ENCODE measurements at places on chromosomes 2 and 18.
A peak's percentile ranks its signal among the peaks of the same experiment; 100 is the strongest.

DNA sequence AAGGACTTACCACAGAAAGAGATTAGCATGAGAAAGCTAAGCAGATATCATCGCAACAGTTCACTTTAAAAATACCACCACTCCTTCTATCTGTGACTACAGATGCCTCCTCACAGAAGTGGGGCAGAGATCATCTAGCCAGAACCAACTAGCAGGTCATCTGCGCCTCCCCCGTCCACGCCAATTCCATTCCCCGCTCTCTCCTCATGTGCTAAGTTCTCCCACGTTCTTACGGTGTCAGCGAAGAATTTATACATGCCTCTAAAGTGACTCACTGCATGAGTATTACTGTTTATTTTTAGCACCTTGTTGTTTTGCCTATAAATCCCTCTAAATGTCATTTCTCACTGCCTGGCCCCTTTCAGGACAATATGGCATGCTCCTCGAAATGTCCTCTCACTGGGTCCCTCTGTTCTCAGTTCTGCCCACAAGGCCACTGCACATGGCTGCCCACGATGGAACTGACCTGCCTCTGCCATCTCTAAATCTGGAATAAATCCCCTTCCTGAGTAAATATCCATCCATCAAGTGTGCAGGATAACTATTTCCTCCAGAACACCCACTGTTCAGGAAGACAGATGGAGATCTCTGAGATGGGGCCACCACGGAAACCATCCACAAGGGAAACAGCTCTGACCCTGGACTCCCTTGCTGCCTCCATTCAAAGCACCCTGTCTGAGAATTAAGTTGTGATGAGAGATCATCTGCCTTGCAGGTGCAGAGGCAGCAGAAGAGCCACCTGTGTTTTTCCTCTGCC, 137.7 kb downstream of the IRS1 start:
- no peaks in the 10 kb centered on the region for H3K4me1 ChIP-seq
- no peaks in the 10 kb centered on the region for H3K36me3 ChIP-seq
- H3K27me3 ChIP-seq: no peaks in the 10 kb centered on the region
- H3K27ac ChIP-seq: no peak overlapping the region
- DNase-seq: no peak
- no peak overlapping the region for H3K4me3 ChIP-seq

DNA sequence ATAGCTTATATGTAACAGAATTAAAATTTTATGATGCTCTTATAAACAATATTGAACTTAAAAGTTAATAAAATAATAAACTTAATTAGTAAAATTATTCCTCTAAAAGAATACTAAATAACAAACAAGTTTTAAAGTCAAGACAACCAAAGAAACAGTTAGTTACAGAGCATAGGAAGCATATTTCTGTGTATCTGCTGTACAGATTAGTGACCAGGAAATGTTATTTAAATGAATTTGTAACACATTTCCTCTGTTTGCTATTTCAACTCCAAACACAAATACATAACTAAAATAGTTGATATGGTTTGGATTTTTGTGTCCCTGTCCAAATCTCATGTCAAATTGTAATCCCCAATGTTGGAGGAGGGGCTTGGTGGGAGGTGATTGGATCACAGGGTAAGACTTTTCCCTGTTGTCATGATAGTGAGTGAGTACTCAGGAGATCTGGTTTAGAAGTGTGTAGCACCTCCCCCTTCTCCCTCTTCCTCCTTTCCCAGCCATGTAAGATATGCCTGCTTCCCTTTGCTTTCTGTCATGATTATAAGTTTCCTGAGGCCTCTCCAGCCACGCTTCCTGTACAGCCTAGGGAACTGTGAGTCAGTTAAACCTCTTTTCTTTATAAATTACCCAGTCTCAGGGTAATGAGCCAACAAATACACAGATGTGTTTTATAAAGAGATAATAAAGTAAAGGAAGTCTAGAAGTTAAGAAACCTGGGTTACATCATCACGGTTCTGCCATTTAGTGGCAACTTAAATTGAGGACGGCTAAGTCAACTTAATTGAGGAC, 51.8 kb downstream of the ROCK2 start:
- H3K27me3 ChIP-seq: no peaks in the 10 kb centered on the region
- H3K4me3 ChIP-seq: no peak overlapping the region
- H3K4me1 ChIP-seq: no peaks in the 10 kb centered on the region
- DNase-seq: no peak
- H3K36me3 ChIP-seq: no peaks in the 10 kb centered on the region

- peak within 1 kb of the TSS; percentile 60 for H3K27ac ChIP-seq
- no peak for DNase-seq
- H3K4me1 ChIP-seq: no peaks in the 10 kb centered on the region
- H3K36me3 ChIP-seq: no peaks in the 10 kb centered on the region
- H3K4me3 ChIP-seq: peak within 1 kb of the TSS; percentile 64
These were observed at the start of gene GPR39 for GRCh38 chr2:132416723-132417395. Gene GPR39 (plus strand): TSS chr2:132416805.

DNA sequence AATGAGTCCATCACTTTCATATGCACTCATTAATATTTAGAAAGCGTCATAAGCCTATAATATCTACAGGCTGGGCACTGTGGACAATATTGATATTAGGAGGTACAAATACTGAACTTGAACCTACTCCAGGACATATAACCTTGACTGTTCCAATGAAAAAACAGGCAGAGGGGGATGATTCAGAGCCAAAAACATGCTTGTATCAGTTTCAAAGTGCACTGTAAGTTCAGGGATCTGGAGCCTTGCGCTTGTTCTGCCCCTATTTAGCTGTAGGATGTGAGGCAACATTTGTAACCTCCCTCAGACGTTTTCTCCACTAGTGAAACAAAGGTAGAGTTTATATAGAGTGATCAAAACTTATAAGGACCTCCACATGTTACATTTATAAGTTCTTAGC, 246.1 kb upstream of the GYPC start:
- no peaks in the 10 kb centered on the region for H3K27me3 ChIP-seq
- no peak overlapping the region for H3K4me3 ChIP-seq
- no peaks in the 10 kb centered on the region for H3K4me1 ChIP-seq
- H3K36me3 ChIP-seq: no peaks in the 10 kb centered on the region

- H3K27ac ChIP-seq: no peak overlapping the region
- no peaks in the 10 kb centered on the region for H3K27me3 ChIP-seq
- H3K4me1 ChIP-seq: no peaks in the 10 kb centered on the region
- no peaks in the 10 kb centered on the region for H3K36me3 ChIP-seq
These were observed 266.9 kb downstream of the DSC3 start for GRCh38 chr18:30775629-30776028.

GRCh38 chr2:150207979-150208378, 279.5 kb downstream of the RND3 start:
- H3K27ac ChIP-seq: no peak overlapping the region
- H3K4me3 ChIP-seq: no peak overlapping the region
- no peaks in the 10 kb centered on the region for H3K4me1 ChIP-seq

GRCh38 chr2:4693266-4693665, 989.9 kb downstream of the DCDC2C start:
- H3K4me1 ChIP-seq: no peaks in the 10 kb centered on the region
- no peak overlapping the region for H3K4me3 ChIP-seq
- no peak overlapping the region for H3K27ac ChIP-seq
- no peaks in the 10 kb centered on the region for H3K27me3 ChIP-seq

All from tibial nerve (tissue), 4 donors.